ENCODE measurements at places on chromosomes 6 and 20.

- DNase-seq: no peak
These were observed 82.3 kb downstream of the CD164 start for GRCh38 chr6:109299776-109300564.

DNA sequence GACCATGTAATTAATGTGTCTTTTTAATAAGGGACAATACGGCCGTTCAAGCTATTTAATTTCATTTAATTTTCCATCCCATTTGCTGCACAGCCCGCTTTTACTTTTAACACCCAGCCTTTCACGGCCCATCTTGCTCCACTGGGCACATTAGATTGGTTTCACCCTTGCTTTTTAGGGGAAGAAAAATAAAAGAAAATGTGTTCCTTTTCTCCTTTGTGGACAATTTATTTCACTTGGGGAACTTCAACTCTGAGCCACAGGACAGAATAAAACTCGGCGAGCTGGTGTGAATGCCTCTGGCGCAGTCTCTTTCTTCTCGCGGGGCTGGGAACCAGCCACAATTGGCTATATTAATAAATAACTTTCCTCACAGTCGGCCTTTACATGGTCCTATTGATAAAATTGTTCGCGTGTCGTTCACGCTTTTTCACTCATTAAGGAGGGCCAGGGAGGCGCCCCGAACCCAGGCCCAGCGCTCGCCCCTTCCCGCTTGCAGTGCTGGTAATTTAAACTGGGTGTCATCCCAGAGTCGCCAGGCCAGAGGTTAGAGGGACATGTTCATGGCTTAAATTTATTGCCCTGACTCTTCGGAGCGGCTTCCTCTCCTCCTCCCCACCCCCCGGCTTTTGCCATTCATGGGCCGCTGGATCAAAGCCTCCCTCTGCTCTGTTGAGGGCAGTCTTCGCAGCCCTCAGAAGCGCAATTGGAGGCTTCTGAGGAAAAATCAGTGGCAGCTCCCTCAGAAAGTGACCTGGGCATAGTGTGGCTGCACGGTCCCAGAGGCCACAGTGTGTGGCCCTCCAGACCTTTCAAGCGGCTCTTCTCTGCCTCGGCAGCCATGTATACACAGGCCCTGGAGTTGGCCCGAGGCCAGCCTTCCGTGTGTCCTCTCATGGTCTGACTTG, 2.2 kb upstream of the PRDM13 start:
- DNase-seq: no peak

DNA sequence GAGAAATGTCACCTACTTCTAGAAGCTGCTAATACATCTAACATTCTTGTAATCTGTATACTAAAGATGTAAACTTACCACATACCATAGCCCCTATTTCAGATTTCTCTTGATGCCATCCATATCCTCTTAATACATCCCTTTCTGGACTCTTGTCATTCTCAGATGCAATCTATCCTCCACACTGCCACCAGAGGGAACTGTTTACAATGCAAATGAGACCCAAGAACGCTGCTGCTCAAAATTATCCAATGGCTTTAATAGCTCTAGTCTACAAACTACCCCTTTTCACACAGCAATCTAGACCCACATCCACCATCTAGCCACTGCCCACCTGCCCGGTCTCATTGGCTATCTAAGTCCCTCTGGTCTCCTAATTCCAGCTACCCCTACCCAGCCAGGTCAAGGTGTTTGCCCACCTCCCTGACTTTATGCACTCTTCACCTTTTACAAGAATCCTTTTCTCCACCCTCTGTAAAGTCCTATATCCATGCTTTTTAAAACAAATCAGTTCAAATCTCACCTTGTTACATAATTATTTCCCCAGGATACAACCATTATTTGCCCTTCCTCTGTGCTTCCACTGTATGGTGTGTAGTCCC, 14.8 kb downstream of the FAXC start:
- DNase-seq: peak; percentile 59

- DNase-seq: no peak
These were observed 37.2 kb downstream of the CNKSR3 start for GRCh38 chr6:154473324-154473723.

- no peak for DNase-seq
These were observed 74.2 kb downstream of the RIOK1 start for GRCh38 chr6:7463785-7464184.

DNA sequence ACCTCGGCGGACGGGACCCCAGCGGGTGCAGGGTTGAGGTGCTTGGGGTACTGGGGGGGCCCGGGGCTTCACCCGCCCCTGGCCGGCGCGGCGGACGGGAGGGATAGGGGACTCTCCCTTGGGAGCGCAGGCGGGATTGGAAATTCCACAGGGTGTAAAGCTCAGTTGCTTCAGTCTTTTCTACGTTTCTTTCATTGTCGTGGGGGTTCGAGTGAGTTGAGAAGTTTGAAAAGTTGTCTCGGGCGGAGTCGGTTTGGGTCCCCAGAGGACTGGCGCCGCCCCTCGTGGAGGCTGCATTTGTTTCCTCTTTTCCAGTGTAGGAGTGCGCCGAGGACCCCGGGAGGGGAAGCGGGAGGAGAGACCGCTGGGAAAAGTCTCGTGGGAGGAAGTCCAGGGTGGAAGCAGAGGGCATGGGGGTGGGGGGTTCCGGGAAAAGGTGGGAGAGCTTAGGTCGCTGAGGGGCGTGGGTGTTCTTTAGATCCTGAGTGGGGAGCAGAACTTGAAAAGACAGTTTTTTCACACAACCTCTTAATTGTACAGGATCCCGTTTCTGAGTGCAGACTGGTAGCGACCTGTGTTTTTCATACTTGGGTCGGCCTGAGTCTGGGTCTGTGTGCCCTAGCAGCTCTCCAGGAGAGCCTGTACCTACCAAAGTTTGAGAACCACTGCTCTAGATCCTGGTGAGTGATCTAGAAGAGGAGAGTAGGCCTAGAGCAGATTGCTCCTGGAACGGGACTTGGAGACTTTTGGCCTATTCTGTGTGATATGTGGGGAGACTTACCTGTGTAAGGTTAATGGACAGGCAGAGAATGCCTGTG, 495 bp downstream of the FAM83B start:
- no peak for DNase-seq

- no peak for DNase-seq
These were observed 5.9 kb downstream of the RRAGD start for GRCh38 chr6:89406141-89406540.

GRCh38 chr6:79335133-79335674, 100.7 kb upstream of the HMGN3 start:
- no peak for DNase-seq

DNA sequence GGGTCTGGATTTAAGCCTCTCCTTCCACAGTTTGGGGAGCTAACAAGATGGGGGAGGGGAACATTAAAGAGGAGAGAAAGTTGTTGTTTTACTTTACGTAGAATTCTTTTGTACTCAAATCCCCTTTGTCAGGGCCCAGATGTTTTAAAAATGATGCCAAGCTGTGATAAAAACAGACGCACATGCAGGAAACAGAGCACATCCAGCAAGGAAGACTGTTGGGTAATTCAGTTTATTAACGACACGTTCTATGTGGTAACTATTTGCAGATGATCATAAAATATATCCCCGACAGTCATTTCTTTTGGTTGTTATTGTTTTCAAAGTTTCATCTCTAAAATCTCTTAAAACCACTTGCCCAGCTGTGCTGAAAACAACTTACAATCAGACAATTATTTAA, 307.0 kb upstream of the PRDM1 start:
- no peak for DNase-seq

DNA sequence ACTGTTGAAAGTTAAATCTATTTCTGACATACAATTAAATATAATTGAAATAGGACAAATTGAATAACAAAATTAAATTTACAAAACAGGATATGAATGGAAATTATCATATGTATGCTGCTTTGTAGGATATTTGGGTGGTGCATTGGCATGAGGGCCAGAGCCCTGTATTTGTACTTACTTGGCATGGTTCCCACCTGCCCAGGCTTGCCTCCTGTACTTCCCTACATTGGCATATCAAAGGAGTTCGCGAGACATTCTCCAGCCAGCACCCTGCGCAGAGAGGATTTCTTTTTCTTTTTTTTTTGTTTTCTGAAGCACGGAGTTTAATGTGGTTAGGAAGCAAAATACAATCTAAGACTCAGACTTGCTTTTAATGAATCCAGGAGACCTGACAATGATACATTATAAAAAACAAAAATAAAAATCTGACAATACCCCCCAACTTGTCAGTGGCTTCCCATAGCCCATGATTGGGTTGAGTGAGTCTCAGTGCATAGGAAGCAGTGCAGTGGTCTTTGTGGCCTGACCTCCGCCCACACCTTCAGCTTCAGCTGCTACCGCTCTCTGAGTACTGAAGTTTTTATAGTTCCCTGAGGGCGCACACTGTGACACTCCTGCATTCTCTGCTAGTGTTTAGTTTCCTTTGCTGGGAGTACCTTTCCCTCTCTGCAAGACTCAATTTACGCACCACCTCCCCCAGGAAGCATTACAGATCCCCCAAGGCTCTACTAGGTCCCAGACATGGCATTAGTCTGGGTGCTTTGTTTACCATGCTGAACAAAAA, 440.8 kb downstream of the UTRN start:
- no peak for DNase-seq

DNA sequence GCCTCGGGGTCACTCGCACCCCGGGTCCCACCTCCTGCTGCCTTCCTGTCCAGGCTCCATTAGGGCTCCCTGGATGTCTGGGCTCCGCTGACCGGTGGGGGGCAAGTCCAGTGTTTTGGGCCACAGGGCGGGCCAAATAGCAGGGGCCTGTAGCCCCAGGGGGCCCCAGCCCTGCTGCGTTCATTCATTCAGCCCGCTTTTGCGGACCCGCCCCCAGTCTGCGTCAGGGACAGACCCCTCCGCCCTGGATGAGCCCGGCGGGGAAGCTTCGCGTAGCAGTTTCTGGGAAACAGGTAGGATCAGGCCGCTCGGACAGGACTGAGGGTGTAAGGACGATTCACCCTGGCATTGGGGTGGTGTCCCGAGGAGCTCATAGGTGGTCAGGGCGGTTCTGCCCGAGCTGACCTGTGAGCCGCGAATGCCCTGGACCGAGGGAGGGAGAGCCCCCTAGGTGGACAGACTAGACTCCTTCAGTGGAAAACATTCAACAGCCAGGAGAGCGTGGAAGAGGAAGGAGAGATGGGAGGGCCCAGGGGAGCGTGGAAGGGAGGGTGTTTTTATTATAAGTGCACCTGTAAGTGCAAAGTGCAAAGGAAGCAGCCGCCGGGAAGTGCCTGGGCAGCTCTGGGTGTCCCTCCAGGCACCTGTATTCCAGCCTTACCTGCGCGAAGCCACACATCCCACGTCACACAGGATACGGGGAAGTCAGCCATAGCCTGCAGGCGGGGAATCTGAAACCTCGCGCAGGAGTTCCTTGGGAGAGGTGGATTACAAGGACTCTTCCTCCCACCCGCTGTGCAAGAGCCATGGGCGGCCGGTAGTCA, 662 bp downstream of the ENTPD6 start:
- DNase-seq: peak; percentile 7

DNA sequence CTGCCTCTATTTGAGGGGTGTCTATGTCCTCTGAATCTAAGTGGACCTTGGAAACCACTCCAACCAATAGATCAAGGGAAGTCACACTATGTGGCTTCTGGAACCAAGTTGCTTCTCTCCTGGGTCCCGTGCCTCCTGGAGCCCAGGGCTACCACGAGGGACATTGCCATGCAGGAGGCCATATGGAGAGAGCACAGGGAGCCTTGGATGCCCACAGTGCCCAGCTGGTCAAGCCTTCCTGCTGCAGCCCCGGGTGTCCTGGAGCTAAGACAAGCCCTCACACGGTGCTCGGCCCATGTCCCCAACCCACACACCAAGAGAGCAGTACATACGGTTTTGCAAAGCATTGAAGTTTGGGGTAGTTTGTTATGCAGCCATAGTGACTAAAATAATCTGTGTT, 231.6 kb downstream of the SYNDIG1 start:
- no peak for DNase-seq

- DNase-seq: no peak
These were observed 30.7 kb downstream of the SLC35D3 start for GRCh38 chr6:136952714-136953260.

DNA sequence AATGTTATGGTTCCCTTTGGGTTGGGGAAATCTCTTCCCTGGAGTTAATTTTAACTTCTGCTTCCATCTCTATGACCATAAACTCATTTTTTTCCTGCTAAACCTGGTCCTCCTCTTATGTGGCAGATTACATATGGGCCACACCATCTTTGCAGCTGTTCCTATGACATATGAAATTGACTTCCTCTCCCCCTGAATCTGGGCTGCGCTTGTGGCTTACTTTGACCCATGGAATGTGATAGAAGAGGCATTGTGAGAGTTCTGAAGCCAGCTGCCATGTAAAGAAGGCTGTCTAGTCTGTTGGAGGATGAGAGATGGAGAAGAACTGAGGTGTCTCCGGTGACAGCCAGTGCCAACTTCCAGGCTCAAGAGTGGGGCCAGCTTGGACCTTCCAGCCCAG, 100.1 kb downstream of the CDC5L start:
- no peak for DNase-seq

DNA sequence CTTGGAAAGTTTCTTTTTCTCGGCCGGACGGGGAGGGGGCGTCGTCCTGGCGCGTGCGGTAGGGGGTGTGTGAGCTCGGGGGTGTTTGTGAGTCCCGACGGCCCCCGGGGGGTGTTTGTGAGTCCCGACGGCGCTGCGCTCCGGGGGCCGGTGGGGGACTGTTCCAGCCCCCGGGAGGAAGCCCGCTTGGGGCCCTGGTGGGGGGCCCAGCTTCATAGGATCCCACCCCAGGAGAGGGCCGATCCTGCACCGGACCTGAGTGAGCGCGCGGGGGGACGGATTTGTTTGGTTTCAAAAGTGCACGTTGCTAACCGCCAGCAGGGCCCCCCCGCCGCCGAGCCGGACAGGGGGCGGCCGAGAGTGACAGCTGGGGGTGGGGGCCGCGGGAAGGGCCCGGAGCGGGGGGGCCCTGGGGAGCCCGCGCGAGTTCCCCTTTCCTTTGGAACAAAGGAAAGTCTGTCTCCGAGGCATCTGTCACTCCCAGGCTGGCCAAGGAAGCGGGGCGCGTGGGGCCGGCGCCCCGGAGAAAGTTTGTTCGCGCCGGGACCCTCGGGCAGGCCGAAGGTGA, 485 bp downstream of the TGIF2 start:
- no peak for DNase-seq

DNA sequence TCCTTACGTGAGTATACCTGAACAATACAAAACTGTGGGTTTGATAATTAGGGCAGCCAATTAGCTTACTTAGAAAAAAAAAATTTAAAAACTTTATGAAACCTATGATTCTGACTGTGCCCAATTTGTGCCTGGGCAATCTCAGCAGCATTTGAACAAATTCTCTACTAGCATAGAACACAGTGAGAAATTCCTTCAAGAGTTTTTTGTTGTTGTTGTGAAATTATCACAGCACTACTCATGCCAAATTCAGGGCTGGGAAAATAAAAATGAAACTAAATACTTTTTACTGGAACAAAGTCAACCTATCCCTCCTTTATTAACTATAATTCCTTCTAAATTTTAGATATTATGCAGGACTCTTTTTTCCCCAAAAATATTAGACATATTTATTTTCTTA, 42.9 kb downstream of the POU3F2 start:
- DNase-seq: no peak

All from astrocyte of the spinal cord (primary cell).